CD4-positive, alpha-beta T cell treated with Interferon alpha-2 for 1 hour (primary cell): ENCODE measurements at places on chromosomes 13 and 19.

DNA sequence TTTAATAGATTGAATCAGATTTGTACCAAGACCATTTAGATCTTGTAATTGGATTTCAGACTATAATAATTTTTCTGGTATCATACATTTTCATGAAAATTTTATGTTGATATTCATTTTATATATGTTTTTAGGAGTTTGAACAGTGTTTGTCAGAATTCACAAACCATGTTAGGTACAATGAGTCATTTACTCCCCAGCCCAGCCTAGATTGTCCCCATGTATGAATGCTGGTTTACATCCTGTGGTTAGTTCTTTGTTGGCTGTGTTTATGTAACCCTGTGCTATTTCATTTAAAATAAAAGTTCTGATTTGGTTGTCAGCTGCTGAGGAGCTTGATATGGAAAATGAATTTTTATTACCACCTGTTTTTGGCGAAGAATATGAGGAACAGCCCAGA lies 96.7 kb downstream of the GJA3 start:
- DNase-seq = no peak

DNA sequence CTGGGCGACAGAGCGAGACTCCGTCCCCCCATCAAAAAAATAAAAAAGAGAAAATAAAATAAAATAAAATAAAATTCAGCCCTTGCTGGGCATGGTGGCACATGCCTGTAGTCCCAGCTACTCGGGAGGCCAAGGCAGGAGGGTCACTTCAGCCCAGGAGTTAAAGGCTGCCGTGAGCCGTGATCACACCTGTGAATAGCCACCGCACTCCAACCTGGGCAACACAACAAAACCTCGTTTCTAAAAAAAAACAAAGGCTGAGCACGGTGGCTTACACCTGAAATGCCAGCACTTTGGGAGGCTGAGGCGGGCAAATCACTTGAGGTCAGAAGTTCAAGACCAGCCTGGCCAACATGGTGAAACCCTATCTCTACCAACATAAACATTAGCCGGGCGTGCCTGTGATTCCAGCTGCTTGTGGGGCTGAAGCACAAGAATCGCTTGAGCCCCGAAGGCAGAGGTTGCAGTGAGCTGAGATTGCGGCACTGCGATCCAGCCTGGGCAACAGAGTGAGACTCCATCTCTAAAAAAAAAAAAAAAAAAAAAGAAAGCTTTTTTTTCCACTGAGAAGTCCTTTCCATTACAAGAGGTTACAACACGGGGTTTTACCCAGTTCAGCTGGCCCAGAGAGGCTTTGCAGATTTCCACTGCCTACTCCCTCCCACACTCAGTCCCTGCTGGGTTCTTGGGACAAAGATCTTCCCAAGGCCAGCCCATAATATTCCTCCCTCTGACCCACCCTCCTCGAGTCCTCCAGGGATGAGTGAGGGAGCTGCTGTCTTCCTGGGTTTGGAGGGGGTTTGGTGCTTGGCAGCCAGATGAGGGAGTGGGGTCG lies 6.4 kb downstream of the ANGPTL4 start:
- DNase-seq = no peak

GRCh38 chr13:109529964-109530363 lies 256.4 kb downstream of the IRS2 start:
- no peak for DNase-seq

- no peak for DNase-seq
Observed at GRCh38 chr19:28519952-28520861, 692.7 kb downstream of the UQCRFS1 start.

DNA sequence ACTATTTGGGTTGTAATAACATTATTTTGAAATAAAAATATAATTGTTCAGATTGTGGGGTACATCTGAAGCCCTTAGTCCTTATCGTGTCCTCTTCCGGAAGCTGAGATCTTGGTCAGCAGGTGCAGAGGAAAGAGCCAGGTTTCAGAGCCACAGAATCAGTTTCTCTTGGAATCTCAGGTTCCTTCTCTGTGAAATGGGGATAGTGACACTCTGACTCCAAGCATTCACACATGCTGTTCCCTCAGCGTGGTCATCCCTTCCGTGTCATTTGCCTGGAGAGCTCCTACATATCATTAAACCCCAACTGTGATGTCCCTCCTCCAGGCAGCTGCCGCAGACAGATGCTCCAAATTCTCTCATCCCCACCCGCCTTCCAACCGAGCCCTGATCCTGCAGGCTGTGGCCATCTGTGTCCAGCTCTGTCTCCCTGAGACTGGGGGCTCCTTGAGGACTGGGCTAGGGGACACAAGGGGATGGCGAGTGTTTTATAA lies 59.8 kb downstream of the AP1M1 start:
- DNase-seq = no peak

DNA sequence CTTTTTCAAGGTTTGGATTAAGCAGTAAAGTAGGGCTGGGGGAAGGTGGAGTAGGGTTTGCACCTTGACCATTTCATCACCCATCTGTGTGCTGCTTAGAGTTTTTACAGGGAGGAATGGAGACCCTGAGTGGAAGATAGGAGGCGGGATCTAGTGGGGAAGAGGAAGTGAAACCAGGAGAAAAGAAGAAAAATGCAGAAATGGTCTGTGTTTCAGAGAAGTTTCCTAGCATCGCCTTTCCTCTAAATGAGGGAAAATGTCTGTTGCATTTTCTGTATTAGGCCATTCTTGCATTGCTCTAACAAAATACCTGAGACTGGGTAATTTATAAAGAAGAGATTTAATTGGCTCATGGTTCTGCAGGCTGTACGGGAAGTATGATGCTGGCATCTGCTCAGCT lies 64.1 kb downstream of the TPT1 start:
- peak; percentile 3 for DNase-seq

GRCh38 chr19:41445575-41445974 lies 2.6 kb downstream of the ERICH4 start:
- DNase-seq = no peak

- no peak for DNase-seq
Observed at GRCh38 chr13:23748109-23748990, 140.8 kb downstream of the MIPEP start.

- no peak for DNase-seq
Observed at GRCh38 chr19:14315433-14315832, 65.8 kb upstream of the ADGRE5 start.

- peak; percentile 75 for DNase-seq
Observed at GRCh38 chr19:18086590-18087138, at the start of gene IL12RB1. IL12RB1 (minus strand) TSS chr19:18086934; CDS start chr19:18086823, 111 bp downstream.

DNA sequence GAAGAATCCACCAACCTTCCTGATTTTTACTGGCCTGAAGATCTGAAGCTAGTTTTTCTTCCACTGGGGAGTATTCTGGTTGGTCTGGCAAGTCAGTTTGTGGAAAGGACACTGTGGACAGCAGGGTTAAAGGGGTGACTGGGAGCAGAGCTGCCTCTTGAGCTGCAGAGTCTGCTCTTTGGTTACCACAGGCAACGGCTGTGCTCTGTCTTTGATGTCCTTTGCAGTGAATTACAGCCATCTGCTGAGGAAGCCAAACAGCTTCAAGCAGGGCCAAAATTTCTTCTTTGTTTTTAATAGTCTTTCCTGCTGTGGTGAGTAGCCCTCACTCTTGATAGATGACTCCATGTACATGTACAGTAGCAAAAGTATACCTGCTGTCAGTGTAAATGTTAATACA lies 75.7 kb downstream of the ZNF100 start:
- no peak for DNase-seq

DNA sequence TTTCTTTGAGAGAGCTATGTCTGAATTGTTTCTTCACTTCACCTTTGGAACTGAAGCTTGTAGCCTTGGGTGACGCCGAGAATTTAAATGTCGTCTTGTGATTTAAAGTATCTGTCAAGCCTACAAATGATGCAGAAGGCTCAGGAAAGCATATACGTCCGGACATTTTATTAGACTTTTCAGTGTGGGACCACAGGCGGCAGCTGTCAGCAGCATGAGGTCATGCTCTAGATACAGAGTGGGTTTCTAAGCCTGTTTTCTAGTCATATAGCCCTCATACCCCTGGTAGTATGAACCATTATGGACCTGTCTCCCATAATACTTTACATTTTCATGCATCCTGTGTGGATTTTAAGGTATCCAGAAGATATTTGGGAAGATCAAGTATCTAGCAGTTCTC lies 212.3 kb downstream of the ATP8A2 start:
- no peak for DNase-seq

- no peak for DNase-seq
Observed at GRCh38 chr13:113485545-113485944, 5.0 kb downstream of the DCUN1D2 start.

DNA sequence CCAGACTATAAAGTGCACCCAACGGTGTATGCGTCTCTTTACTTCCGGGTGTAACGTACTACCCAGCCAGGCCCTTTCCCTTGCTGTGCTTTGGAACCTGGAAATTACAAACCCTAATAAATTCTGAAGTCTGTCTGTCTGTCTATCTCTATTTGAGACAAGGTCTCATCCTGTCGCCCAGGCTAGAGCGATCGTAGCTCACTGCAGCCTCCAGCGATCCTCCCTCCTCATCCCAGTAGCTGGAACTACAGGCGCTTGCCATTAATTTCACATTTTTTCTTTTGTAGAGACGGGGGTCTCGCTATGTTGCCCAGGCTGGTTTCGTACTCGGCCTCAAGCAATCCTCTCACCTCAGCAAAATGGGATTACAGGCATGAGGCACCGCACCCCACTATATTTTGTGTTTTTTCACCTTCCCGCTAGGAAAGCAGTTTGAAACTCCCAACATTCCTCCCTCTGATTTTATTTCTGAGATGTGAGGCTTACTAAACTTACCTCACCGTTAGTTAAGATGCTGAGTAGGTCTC lies 469 bp upstream of the RNF6 start:
- DNase-seq = no peak

DNA sequence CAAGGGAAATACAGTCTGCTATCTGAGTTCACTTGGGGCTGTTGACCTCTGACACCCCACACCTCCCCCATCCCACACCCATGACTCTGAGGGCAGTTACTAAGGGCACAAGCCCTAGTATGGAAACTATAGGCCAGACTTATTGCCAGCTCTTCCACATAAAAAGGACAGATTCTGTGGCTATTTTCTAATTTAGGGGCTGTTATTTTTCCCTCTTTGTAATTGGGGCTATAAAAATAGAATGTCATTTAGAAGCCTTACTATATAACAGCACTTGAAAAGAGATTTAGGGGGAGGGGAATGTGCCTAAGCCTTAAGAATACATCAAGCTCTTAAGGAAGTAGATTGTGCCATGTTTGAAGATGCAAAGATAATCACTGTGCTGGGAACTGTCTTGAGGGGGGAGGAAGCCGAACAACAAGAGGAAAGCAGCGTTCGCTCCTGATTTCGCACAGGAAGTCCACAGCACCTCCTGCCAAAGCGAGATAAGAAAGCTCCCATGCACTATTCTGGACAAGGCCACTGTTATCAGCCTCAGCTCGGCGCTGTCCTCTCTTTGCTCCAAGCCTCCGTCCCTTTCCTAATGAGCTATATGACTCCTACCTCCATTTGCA lies 86.6 kb downstream of the FLT1 start:
- DNase-seq = no peak

- DNase-seq = no peak
Observed at GRCh38 chr19:16397791-16398529, 73.3 kb downstream of the KLF2 start.

DNA sequence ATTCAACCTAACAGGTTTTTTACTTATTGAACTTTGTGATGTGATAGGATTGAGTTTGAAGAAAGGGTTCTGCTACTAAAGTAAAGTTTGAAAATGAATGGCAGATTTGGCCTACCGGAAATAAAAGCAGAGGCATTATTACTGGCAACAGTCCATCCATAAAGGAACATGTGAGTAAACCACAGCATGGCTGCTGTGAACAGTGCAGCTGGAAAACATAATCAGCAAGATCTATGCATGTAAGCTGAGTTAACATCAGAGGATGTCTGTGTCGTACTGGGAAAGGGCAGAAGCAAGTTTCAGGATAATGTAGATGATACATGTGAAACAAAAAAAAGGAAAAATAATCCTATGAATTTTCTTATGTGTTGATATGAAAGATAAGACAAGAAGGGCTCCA lies 87.6 kb downstream of the CYSLTR2 start:
- DNase-seq = no peak

- DNase-seq = no peak
Observed at GRCh38 chr13:35210261-35210660, 266.2 kb downstream of the MAB21L1 start.
